ENCODE measurements at places on chromosomes 2 and 18. TPM values are rescaled to one million over a fixed set of nuclear protein-coding genes. Genes with fewer than 3 reads are reported as not detected.

The TSPYL6 gene
- not detected for total RNA-seq

The HOXD9 gene
- total RNA-seq = 0.82 TPM

The C2orf49 gene
- 16.4 TPM for total RNA-seq

The MYO7B gene
- 0.13 TPM for total RNA-seq

The SERPINB2 gene
- 0.11 TPM for total RNA-seq

The MOB4 gene
- 28.2 TPM for total RNA-seq

The LIPT1 gene
- total RNA-seq = 3.7 TPM

The ALPI gene
- total RNA-seq = not detected

The SLC9A4 gene
- total RNA-seq = not detected

The FSHR gene
- total RNA-seq = not detected

The PLEK gene
- not detected for total RNA-seq

The NOL4 gene
- not detected for total RNA-seq

The CD8A gene
- 0.51 TPM for total RNA-seq

The EPHA4 gene
- 0.97 TPM for total RNA-seq

The QPCT gene
- total RNA-seq = 22.8 TPM

The STEAP3 gene
- 54.9 TPM for total RNA-seq

The DPP10 gene
- total RNA-seq = not detected

The MAPK4 gene
- 0.15 TPM for total RNA-seq

The ITPRID2 gene
- 38.0 TPM for total RNA-seq

The MYO3B gene
- not detected for total RNA-seq

The CSRNP3 gene
- total RNA-seq = not detected

The TMEM127 gene
- total RNA-seq = 47.4 TPM

The C1QL2 gene
- 0.86 TPM for total RNA-seq

The HOXD12 gene
- not detected for total RNA-seq

The MYCN gene
- not detected for total RNA-seq

The MAP2 gene
- 1.2 TPM for total RNA-seq

The ZNF516 gene
- total RNA-seq = 6.8 TPM

The PFN4 gene
- 1.8 TPM for total RNA-seq

The LINC00305 gene
- total RNA-seq = not detected

The HOXD3 gene
- not detected for total RNA-seq

The CNDP1 gene
- not detected for total RNA-seq

The PROC gene
- total RNA-seq = 5.6 TPM

The PRKAG3 gene
- total RNA-seq = not detected

The LAMA3 gene
- 45.2 TPM for total RNA-seq

The MOB1A gene
- 90.9 TPM for total RNA-seq

The C2orf81 gene
- 3.6 TPM for total RNA-seq

The PARD6G gene
- 1.8 TPM for total RNA-seq

The CYP26B1 gene
- total RNA-seq = 17.1 TPM

The KCNG3 gene
- total RNA-seq = 0.54 TPM

The VWA3B gene
- total RNA-seq = 0.12 TPM

The DNER gene
- total RNA-seq = 14.0 TPM

The CCDC68 gene
- 5.8 TPM for total RNA-seq

The MGAT4A gene
- 1.4 TPM for total RNA-seq

The PLA2R1 gene
- 2.2 TPM for total RNA-seq

The PROKR1 gene
- not detected for total RNA-seq

The SH3RF3 gene
- 0.61 TPM for total RNA-seq

The GEN1 gene
- 8.1 TPM for total RNA-seq

The SP140 gene
- not detected for total RNA-seq

The HSPD1 gene
- total RNA-seq = 580 TPM

The RBKS gene
- total RNA-seq = 8.0 TPM

The CCBE1 gene
- 13.2 TPM for total RNA-seq

The OTOS gene
- total RNA-seq = not detected

The CLHC1 gene
- total RNA-seq = 1.0 TPM

The ADAM23 gene
- 9.9 TPM for total RNA-seq
